Naive thymus-derived CD8-positive, alpha-beta T cell (primary cell): ENCODE measurements at places on chromosomes 7 and 10. TPM values are rescaled to one million over a fixed set of nuclear protein-coding genes. Genes with fewer than 3 reads are reported as not detected.

DNA sequence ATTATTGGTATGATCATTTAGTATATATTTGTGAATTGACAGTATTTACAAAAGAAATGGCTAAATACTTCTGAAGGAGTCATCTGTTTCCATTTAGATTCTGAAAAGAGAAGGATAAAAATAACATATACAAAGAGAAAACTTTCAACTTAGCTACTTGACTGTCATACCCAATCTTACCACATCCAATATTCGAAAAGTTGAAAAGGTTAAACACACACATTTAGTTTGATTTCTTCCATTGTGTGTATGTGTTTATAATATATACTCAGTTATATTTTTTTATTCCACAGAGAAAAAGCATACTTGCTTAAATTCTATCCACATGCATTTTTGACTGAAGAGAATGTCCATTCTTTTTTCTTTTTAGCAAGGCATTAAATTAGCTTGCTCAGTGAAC, 470.7 kb downstream of the TFEC start:
- H3K27ac ChIP-seq, result no peak overlapping the region
- H3K4me3 ChIP-seq, result no peak overlapping the region

DNA sequence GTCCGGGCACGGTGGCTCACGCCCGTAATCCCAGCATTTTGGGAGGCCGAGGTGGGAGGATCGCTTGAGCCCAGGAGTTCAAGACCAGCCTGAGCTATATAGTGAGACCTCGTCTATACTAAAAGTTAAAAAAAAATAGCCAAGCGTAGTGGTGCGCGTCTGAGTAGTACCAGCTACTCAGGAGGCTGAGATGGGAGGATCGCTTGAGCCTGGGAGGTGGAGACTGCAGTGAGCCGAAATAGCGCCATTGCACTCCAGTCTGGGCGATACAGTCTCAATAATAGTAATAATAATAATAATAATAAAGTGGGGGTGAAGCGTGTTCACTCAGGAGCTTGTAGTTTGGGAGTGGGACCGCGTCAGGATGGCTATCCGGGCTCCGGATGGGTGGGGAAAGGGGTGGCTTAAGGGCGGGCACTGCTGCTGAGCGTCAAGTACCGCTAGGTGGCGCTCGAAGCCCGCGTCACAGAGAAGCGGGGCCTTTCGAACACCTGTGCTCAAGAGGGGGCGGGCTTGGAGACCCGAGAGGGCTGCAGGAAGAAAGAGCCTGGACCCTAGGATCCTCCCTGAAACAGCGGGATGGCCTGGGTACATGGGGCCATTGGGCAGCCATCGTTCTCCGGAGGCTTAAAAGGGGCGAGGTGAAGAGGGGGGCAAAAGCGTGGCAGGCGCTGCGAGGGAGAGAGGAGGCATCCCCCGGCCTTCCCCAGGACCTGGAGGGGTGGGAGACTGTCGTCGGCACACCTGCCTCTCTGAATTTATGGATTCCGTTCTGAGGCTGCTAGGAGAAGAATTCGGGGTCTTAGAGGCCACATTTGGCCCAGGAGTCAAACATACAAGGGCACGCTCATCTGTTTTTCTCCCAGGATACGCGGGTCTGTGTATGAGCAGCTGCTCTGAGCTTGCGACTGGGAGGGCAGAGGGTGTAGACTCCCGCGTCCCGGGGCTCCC, 14.5 kb downstream of the LBX1 start:
- H3K4me3 ChIP-seq, result peak overlapping the region; percentile 64
- peaks cover 95% of the 10 kb centered on the region for H3K27me3 ChIP-seq
- H3K36me3 ChIP-seq, result peaks cover 2% of the 10 kb centered on the region
- peak; percentile 72 for DNase-seq
- no peak overlapping the region for H3K27ac ChIP-seq

DNA sequence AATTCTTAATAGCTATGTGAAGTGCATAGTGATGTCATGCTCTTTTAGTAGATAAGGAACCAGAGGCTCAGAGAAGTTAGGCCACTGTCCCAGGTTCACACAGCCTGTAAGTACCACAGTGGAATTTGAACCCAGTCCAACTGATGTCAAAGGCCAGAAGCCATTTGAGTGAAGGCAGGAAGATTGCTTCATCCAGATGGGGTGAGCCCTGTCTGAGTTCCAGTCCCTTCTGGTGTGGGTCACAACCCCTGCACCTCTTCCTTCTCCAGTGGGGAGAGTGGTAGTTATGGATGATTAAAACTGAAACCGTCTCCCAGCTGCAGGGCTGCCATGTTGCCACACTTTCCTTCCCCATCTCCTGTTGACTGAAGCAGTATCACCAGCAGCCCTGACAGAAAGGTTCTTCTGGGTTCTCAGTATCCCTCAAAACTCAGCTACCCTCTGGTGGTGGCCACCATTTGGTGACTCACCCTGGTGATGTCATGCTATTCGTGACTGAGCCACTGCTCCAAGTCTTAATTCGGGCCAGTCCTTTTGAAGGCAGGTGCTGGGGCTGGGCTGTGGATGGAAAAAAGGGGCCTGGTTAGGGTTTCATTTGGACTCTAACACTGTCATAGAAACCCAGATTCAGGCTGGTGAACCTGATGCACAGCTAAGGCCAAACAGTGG, 1.5 kb upstream of the C10orf95 start:
- peak overlapping the region; percentile 89 for H3K4me3 ChIP-seq
- H3K27ac ChIP-seq, result peak overlapping the region; percentile 81
- H3K27me3 ChIP-seq, result no peaks in the 10 kb centered on the region
- peaks cover 10% of the 10 kb centered on the region for H3K4me1 ChIP-seq
- peaks cover 22% of the 10 kb centered on the region for H3K36me3 ChIP-seq
- no peak for DNase-seq

DNA sequence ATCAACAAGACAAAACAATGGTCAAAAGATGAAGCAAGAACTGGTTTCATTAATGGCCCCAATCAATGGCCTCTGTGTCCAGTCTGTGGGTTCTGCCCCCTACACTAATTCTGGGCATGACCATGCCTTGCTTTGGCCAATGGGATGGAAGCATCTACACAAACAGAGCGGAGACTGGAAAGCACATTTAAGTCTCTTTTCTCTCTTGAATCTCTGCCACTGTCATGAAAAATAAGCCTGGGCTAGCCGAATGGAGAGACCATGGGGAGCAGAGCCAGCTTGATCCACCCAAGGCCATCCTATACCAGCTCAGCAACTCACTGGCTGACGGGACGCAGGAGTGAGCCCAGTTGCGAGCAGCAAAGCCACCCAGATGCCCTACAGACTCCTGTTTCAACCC, 30.9 kb downstream of the ANKRD16 start:
- H3K27ac ChIP-seq, result no peak overlapping the region
- H3K4me3 ChIP-seq, result no peak overlapping the region
- H3K4me1 ChIP-seq, result no peaks in the 10 kb centered on the region
- H3K27me3 ChIP-seq, result no peaks in the 10 kb centered on the region
- no peak for DNase-seq
- peaks cover 3% of the 10 kb centered on the region for H3K36me3 ChIP-seq

GRCh38 chr7:68155676-68156075, 1159.0 kb downstream of the TYW1 start:
- H3K27me3 ChIP-seq, result no peaks in the 10 kb centered on the region
- H3K4me1 ChIP-seq, result no peaks in the 10 kb centered on the region
- no peaks in the 10 kb centered on the region for H3K36me3 ChIP-seq

DNA sequence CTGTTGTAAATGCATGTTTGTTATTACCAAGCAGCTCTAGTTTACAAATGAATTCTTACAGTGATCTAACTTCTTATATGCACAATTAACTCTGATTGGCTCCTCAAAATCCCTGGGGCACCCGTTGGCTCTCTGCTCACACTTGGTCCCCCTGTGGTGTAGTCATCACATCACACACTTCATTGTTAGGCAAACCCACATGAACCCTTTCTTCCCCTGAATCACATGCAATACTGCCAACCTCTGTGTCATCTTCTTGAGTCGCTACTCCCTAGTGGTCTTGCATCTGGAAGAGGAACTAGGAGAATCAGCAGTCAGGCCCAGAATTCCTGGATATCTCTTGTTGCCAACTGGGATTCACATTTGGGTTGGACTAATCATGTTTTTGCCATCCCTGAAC, 73.1 kb downstream of the CD36 start:
- no peak for DNase-seq
- no peak overlapping the region for H3K27ac ChIP-seq
- no peaks in the 10 kb centered on the region for H3K27me3 ChIP-seq
- peaks cover 4% of the 10 kb centered on the region for H3K36me3 ChIP-seq
- H3K4me1 ChIP-seq, result no peaks in the 10 kb centered on the region
- H3K4me3 ChIP-seq, result no peak overlapping the region

- H3K27ac ChIP-seq, result no peak overlapping the region
- H3K4me3 ChIP-seq, result no peak overlapping the region
- H3K4me1 ChIP-seq, result no peaks in the 10 kb centered on the region
- peaks cover 31% of the 10 kb centered on the region for H3K36me3 ChIP-seq
Observed at GRCh38 chr7:88205179-88205578, 14.7 kb downstream of the SRI start.

- no peak for DNase-seq
- H3K4me1 ChIP-seq, result peaks cover 11% of the 10 kb centered on the region
- H3K27me3 ChIP-seq, result no peaks in the 10 kb centered on the region
- no peaks in the 10 kb centered on the region for H3K36me3 ChIP-seq
- no peak overlapping the region for H3K27ac ChIP-seq
Observed at GRCh38 chr7:4796453-4796852, 21.0 kb downstream of the AP5Z1 start.

DNA sequence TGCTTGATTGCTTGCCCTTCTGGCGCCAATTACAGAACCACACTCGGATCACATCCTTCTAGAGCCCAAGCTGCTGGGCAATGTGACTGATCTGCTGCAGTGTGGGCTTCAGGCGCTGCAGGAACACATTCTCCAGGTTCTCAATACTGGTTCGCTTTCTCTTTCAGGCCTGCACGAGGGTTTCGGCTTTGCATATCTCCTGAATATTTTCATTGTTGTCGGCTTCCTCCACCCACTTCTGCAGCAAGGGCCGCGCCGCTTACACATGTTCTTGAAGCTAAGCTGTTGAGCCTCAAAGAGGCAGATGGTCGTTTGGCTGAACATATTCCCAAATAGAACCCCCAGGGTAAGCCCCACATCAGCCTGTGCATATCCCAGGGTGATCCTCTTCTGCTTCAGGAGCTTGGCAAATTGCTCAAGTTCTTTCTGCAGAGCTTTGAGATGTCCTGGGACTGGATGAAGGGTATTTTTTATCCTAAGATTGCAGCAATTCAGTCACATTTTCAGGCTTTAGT, 64.6 kb downstream of the HERC4 start:
- no peaks in the 10 kb centered on the region for H3K27me3 ChIP-seq
- H3K36me3 ChIP-seq, result peaks cover 4% of the 10 kb centered on the region
- no peaks in the 10 kb centered on the region for H3K4me1 ChIP-seq
- no peak overlapping the region for H3K27ac ChIP-seq
- H3K4me3 ChIP-seq, result no peak overlapping the region

DNA sequence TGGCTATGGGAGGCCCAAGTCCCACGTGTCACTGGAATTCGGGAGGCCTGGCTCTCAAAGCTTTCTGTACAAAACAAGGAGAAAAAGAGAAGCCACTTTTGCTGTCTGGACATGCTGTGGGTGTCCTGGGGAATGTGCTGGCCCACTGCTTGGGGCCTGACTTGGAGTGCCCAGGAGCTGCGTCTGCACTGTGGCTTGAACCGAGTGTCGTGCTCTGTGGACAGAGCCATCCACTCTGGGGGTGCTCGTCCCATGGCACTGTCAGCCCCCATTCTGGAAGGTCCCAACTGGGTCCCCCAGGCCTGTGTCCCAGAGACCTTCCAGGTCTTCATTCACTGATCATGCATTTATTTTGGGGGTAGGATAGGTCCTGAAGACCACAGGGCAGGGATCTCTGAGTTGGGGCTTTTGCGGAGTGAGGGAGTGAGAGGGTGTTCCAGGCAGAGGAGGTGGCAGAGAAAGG, 138.0 kb downstream of the LHPP start:
- peak overlapping the region; percentile 73 for H3K27ac ChIP-seq
- no peaks in the 10 kb centered on the region for H3K27me3 ChIP-seq
- no peak overlapping the region for H3K4me3 ChIP-seq
- no peak for DNase-seq
- H3K36me3 ChIP-seq, result peaks cover 2% of the 10 kb centered on the region
- H3K4me1 ChIP-seq, result peaks cover 8% of the 10 kb centered on the region

DNA sequence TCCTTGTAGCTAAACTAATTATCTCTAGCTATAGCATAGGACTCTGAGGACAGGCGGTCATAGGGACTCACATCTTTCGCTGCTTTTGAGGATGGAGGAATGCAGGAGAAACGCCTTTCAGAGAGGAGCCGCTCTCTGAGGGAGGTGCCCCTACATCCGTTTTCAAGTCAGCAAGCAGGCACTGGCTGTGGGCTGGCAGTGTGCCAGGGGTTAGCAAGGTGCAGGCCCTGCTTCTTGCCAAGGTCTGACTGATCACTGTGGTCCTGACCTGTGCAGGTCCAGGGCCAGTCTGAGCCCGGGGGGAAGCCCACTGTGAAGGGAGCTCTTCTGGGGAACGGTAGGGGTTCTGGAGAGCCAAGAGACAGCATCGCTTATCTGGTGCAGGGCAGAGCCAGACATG, 89.4 kb downstream of the SH3PXD2A start:
- H3K36me3 ChIP-seq, result no peaks in the 10 kb centered on the region
- DNase-seq, result peak; percentile 80
- peak overlapping the region; percentile 86 for H3K27ac ChIP-seq
- no peaks in the 10 kb centered on the region for H3K27me3 ChIP-seq
- H3K4me1 ChIP-seq, result peaks cover 63% of the 10 kb centered on the region
- peak overlapping the region; percentile 70 for H3K4me3 ChIP-seq

DNA sequence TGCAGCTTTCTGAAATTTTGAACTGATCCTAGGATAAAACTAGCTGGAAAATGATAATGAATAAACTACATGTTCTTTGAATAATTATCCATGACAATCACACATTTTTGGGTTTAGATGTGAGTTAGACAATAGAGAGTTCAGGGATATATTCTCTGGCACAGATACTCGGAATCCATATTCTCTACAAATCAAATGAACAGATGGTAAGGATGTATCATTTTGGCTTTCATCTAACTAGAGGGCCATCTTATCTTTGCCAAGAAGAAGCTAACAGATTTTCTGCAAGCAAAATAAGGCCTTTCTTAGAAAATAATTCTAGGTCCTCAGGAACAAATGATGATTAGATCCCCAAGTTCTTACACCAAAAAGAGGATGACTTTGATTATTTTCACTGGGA, 355.9 kb upstream of the C7orf33 start:
- H3K27me3 ChIP-seq, result peaks cover 4% of the 10 kb centered on the region
- no peaks in the 10 kb centered on the region for H3K4me1 ChIP-seq
- H3K27ac ChIP-seq, result no peak overlapping the region
- H3K4me3 ChIP-seq, result no peak overlapping the region
- DNase-seq, result no peak

Gene PRF1
- polyA plus RNA-seq, result 435 TPM

Gene SPDYE2B
- not detected for polyA plus RNA-seq

Gene FGFBP3
- polyA plus RNA-seq, result 4.0 TPM

Gene GARIN1A
- 0.02 TPM for polyA plus RNA-seq

Gene RTKN2
- polyA plus RNA-seq, result 0.09 TPM

Gene KIAA1217
- polyA plus RNA-seq, result not detected

Gene PKD1L1
- polyA plus RNA-seq, result 0.07 TPM
